ENCODE measurements at places on chromosomes 1 and 21.

DNA sequence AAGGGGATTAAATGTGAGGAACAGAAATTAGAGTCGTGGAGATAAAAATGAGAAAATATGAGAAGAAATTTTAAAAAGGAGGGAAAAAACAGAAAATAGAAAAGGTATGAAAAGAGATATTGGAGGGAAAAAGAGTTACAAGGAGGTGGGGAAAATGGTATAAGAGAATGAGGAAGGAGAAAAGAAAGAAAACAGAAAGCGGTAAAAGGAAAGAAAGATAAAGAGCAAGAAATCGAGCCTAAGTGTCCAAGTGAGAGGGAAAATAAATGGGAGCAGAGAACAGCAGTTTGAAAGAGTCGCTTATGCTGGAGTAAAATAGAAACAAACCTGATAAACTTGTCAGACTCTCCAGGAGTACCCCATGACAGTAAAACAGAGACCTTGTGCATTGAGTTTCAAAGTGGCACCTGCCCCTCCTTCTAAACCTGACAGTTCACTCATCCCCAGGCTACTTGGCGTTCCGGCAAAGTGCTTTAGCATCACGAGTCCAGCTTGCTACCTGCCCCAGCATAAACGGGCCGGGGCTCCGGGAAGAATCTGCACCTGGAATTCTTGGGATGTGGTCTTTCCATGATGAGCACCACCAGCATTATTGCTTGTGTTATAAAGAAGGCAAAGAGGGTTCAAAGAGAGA is 585 bp downstream of the NEGR1 start:
- DNase-seq: no peak

- DNase-seq: peak; percentile 63
Observed at GRCh38 chr1:9181990-9182783, 52.4 kb upstream of the H6PD start.

DNA sequence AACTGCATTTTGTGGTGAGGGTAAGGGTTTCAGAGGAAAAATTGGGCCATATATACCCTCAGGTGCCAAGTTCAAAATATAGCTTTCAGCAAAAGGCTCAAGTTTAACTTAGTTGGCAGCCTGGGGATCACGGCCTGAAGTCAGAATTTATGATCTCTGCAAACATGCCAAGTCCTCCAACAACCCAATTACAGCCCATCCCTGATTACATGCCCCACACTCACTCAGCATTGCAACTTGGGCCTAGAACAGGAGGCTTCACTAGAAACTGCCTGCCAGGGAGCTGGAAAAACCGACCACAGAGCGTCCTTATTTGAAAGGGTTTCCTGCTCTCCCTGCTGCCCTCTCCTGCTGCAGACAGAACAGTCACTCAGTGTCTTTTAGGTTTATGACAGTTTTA is 12.4 kb downstream of the FYB2 start:
- no peak for DNase-seq

- DNase-seq: no peak
Observed at GRCh38 chr1:59074598-59074997, 222.3 kb upstream of the FGGY start.

GRCh38 chr1:156641761-156642264 is at the start of gene BCAN:
Gene BCAN (plus strand): TSS chr1:156642117. CDS start chr1:156646055, 3,938 bp downstream.
- DNase-seq: no peak

GRCh38 chr1:172753964-172754363 is 95.1 kb downstream of the FASLG start:
- DNase-seq: no peak

DNA sequence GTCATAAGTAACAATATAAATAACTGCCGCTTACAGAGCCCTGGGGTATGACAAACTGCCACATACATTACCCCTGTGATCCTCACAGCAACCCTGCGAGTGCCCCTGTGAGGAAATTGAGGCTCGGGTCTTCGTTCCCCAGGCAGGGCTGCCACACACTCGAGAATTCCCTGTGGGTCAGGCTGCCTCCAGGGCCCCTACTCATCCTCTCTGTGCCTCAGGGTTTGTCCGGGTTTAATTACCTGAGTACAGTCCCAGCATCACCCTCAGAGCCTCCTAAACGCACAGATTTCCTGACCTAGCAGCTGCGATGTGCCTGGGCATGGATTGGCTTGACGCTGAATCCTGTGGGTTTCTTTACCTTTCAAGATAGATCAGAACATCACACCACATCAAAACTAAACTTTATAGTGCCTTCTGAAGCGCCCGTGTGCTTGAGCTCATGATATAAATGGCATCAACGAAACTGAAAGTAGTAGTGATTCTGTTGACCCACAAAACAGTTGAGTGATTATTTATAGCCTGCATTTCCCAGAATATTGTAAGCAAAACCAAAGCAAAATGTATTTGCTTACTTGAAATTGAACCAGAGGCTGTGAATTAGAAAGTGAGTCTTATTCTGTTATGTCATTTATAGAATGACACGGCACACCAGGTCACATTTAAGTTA is 14.0 kb downstream of the SLC37A1 start:
- peak; percentile 69 for DNase-seq

- DNase-seq: peak; percentile 82
Observed at GRCh38 chr1:248807067-248807737, 18.5 kb downstream of the SH3BP5L start.

DNA sequence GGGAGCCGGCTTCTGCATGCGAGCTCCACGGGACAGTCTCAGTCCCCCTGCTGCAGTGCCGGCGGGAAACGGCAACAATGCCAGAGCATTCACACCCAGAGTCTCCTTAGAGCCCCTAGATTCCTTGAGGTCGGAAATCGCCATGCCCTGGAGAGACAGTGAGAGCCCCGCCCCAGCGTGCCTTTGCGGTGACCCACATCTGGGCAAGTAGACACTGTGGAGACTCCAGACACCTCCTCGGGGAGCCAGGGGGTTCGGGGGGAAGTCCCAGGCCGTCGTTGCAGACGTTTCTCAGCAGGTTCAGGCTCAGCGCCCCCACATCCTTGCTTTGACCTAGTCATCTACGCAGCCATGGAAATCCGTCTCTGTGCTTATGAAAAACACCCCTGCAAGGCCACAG is 81.3 kb upstream of the ARHGEF16 start:
- DNase-seq: no peak

DNA sequence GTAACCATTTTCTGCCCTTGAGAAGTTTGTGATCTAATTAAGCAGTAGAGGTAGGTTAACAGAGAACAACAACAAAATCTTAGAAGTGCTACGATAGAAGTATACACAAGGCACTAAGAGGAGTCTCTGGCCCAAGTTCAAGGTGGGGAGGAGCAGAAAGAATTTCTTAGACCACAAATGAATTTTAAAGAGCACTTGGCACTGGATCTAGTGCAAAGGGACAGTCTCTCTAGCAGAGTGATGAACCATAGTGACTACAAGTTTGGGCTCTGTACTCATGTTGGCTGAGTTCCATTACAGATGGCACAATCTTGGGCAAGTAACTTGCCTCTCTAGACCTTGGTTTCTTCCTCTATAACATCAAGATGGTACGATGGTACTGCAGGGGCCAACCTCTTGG is 33.3 kb upstream of the PIGC start:
- no peak for DNase-seq

DNA sequence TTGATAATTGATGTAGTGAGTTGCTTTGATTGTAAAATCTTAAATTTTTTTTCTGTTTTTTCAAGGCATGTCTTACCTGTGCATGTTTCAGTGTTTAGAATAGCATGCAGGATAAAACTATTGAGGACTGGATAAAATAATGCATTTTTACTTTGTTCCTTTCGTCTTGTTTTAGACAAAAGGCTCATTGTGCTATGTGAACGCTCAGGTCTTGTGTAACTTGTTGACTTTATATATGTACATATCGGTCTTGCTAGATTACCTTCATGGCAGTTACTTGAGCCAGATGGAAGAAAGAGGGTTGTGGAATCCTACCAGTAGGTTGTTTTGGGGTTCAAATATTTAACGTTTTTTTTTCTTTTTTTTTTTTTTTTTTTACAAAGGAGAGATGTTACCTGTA is 7.0 kb downstream of the NFIA start:
- DNase-seq: no peak

- no peak for DNase-seq
Observed at GRCh38 chr1:41312991-41313645, 48.1 kb upstream of the FOXO6 start.

GRCh38 chr1:17653728-17654351 is 101.3 kb upstream of the ACTL8 start:
- DNase-seq: no peak

- no peak for DNase-seq
Observed at GRCh38 chr1:1777583-1777899, 729 bp downstream of the NADK start.

DNA sequence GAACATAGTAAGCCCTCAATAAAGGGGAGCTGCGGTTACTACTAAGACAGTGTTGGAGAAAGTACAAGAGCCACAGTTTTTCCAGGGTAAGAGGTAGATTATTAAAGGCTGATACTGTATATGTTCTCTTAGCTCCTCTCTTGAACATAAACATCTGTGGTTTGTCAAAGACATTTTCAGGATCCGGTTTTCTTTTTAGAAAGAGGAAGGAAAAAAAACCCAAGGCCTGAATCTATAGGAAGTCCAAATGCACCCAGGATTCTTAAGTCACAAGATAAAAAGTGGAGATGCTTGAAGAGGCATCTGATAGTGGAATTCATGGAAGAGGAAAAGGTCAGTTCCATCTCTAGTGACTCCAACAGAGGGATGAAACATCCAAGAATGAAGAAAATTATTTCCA is 24.6 kb upstream of the SLC45A3 start:
- no peak for DNase-seq

DNA sequence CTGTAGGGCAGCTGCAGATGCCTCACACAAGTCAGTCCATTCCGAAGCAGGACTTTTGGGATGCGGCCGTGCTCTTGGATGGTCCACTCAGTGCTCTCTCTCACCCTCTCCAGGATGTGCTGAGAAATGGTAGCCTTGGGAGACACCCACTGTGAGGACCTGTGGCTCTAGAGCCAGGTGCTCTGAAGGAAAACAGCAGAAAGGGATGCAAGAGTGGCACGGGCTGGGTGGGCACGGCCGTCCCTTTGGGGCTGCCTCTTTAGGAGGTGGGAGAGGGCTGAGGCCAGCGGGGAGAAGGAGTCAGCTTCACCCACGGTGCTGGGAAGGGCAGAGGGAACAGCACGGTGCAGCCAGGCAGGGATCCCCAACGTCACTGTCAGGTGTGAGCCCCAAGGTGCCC is 106.1 kb downstream of the RIPK4 start:
- peak; percentile 26 for DNase-seq

DNA sequence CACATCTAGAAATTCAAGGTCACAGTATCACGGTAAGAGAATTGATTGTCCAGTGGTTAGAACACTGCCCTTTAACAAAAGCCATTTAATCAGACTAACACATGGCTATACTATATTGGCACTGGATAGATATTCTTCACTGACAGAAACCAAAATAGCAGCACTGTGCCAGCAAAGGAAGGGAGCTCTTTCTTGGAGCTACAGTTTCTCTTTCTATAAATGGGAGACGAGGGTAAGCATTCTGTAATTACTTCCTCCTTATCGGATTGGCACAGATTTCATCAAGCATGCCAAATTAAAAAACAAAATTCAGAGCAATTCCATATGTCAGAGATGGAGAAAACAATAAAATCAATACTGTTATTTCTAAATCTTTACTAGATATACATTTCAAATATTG is 115.7 kb upstream of the CACYBP start:
- no peak for DNase-seq

- DNase-seq: no peak
Observed at GRCh38 chr1:3814065-3814464, 17.8 kb upstream of the LRRC47 start.

- no peak for DNase-seq
Observed at GRCh38 chr1:76379506-76379905, 305.0 kb downstream of the ST6GALNAC3 start.

GRCh38 chr1:214296860-214297745 is 16.1 kb downstream of the SMYD2 start:
- DNase-seq: no peak

- peak; percentile 29 for DNase-seq
Observed at GRCh38 chr1:80462006-80462405, 1338.7 kb upstream of the ADGRL2 start.

GRCh38 chr1:226943156-226943555 is 3.1 kb downstream of the COQ8A start:
- DNase-seq: no peak

DNA sequence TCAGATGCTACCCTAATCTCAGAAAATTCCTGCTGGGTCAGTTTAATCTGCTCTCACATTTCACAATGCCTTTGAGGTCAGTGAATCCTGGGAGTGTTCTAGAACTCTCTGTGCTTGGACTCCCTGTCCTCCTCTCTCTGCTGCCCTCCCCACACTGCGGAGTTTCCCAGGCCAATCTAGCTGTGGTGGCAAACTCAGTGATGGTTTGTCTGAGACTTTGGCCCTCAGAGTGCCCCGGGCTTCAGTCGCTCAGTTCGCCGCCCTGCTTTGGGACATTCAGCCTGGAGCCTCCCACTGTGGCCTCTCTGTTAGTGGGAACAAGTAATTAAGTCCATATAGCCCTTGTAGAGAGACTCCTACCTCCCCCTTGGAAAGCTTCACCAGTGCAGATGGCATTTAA is 7.1 kb downstream of the C1orf226 start:
- peak; percentile 76 for DNase-seq

DNA sequence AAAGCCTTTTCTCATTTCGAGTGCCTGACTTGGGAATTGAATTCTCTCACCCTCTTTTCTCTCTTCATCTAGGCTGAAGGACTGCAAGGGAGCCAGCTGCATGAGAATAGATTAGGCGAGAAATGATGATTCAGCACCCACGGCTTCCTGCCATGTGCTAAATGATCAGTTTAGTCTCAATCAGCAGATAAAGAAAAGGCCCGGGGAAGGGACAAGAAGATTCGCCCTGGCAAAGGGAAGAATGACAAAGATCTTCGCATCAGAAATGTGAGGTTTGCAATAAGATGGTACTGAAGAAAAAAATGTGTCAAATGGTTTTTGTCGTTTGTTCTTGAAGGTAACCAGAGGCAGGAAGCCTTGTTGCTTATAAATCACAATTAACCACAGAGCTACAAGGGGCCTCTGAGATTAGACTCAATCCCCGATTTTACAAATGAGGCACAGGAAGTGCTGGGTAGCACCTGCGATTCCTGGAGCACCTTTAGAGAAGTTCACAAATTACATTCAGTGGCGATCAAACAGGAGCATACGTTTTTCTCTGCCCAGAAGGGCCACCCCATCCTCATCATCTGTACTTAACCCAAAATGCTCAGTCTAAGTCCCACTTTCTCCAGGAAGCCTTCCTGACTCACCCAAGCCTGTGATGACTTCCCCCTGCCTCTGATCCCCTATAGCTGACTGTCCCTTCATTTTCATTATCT is 183.4 kb downstream of the ZNF281 start:
- no peak for DNase-seq

GRCh38 chr1:29698033-29698432 is 461.7 kb downstream of the PTPRU start:
- DNase-seq: no peak

DNA sequence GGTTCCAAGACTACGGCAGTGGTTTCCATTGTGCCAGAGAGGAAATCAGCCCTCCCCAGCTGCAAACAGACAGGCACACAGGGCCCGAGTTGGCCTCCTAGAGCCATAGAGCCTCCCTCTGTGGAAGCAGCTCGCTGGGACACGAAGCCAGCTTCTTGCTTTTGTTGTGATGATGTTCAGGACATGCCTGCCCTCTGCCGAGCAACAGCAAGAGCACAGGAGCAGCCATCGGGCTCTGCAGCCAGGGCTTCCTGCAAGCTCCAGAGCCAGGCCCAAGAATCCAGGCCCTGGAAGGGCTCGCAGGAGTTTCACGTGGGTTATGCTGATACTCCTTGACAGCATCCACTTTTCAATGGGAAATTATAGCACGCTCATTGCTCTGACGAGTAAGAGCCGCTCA is 18.5 kb downstream of the NPHP4 start:
- DNase-seq: peak; percentile 54

GRCh38 chr1:27863538-27863915 is 8.8 kb upstream of the THEMIS2 start:
- no peak for DNase-seq
